Naive thymus-derived CD8-positive, alpha-beta T cell (primary cell): ENCODE measurements at places on chromosomes 2 and 18. TPM values are rescaled to one million over a fixed set of nuclear protein-coding genes. Genes with fewer than 3 reads are reported as not detected.

Gene CENPA
- total RNA-seq, result 0.44 TPM

Gene LIMS3
- total RNA-seq, result not detected

Gene SGPP2
- total RNA-seq, result 0.31 TPM

- no peak for DNase-seq
These were observed 30.7 kb upstream of the UPP2 start for GRCh38 chr2:158071018-158071417.
